Left kidney (tissue), 8 donors: ENCODE measurements at places on chromosomes 1 and 21. TPM values are rescaled to one million over a fixed set of nuclear protein-coding genes. Genes with fewer than 3 reads are reported as not detected.

MYBPH gene
- polyA plus RNA-seq: 0.18 TPM

DNA sequence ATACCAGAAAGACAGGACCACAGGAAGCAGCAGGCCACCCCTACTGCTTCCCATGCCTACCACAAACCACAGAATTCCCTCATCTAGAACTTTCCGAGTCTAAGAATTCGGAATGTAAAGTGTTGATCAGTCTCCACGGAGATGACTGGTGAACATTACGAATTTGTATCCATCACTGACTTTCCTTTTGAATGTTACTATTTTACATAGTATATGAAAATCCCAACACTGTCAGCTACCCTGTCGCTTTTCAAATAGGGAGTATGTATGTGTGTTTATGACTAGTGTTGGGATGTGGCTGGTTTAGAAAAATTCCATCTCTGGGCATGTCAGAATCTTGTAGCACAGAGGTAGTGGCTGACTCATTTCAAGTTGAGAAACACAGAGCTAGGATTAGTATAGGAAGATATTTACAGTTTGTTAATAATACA lies 118.2 kb downstream of the COQ8A start:
- no peak for DNase-seq

FCRLB gene
- polyA plus RNA-seq: 4.4 TPM

DNA sequence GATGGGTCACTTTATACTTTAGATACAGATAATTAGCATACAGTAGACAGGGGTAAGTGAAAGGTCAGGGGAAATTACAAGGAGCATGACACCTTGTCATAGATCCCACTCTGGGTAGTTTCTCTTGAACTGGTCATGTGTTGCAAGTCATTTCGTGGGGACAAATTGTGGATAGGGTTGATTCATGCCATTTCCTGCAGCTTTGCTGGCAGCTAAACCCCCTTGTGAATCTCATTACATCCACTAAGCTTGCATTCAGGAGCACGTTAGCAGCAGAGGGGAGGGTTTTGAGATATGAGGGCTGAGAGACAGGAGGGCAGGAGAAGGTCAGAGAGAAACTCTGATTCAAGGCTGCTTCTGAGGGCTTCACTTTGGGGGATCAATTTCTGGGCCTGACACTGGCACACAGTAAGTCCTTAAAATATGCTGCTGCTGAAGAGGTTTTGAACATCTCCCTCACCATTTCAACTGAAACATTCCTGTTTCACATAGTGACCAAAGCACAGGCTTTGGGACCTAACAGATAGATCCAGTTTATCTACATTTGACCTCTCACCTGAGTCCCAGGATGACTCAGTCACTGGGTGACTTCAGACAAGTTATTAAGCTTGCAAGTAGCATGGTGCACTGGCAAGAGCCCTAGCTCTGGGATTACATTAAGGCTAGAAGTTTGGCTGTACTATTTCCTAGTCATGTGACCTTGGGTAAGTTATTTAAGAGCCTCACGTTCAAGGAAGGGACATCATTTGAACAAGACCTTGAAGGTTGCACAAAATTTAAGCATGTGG lies 206.0 kb upstream of the USP24 start:
- DNase-seq: no peak

- no peak for DNase-seq
Measured at GRCh38 chr1:189357317-189357716, 1120.3 kb downstream of the BRINP3 start.

DNA sequence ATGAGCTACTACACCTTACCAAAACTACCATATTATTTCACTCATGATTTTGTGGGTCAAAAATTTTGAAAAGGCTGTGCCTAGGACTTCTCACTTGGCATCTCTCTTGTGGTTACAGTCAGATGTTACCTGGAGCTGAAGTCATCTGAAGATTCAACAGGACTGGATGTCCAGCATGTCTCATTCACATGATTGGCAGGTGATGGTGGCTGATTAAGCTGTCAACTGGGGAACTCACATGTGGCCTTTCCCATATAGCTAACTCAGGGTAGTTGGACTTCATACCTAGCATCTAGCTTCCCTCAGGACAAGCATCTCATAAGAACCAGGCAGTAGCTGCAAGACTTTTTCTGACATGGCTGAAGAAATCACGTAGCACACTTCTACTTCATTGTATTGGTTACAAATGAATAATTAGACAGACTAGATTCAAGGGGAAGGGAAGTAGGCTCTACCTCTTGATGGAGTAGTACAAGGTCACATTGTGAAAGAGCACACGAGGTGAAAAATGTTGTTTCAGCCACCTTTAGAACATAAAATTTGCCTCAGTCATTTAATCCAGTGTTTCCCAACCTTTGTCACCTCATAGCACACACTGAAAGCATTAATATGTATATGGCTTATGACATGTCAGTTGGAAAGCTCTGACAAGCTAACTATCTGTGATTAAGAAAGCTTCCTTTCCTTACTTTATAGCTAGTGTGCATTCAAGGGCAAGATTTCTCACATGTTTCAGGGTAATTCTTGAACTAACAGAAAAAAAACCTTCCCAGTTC lies 68.0 kb upstream of the PTGFRN start:
- DNase-seq: no peak

DNA sequence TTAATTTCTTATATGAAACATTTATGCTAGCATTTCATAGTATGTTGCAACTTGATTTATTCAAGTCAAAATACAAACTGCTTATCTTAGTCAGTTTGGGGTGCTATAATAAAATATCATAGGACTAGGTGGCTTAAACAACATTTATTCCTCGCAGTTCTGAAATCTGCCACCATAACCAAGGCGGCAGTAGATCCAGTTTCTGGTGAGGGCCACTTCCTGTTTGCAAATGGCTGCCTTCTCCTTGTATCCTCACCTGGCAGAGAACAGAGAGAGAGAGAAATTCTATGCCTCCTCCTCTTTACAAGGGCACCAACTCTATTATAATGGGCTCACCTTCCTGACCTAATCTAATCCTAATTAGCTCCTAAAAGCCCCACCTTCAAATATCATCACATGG lies 76.1 kb upstream of the RGS2 start:
- no peak for DNase-seq

GRCh38 chr1:201178718-201179117 lies 11.9 kb upstream of the IGFN1 start:
- DNase-seq: no peak

NUP210L gene
- polyA plus RNA-seq: 0.17 TPM
